ENCODE measurements at places on chromosomes 1 and 21.

DNA sequence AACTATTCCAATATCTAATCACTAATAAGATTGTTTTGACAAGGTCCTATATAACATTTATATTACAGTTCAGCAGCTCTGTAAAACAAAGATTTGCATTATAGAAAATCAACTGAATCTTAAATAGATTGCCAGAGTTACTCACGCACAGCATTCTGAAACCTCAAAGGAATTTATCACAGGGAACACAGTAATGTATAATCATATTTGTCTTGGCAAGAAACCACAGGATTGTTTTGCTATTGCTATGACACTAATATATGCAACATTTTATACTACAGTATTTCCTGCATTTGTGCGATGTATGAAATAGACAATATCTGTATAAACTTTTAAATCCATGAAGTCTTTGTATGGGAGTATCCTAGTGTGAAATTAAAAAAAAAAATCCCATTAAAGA, 101.4 kb downstream of the PLPPR5 start:
- DNase-seq, result no peak

DNA sequence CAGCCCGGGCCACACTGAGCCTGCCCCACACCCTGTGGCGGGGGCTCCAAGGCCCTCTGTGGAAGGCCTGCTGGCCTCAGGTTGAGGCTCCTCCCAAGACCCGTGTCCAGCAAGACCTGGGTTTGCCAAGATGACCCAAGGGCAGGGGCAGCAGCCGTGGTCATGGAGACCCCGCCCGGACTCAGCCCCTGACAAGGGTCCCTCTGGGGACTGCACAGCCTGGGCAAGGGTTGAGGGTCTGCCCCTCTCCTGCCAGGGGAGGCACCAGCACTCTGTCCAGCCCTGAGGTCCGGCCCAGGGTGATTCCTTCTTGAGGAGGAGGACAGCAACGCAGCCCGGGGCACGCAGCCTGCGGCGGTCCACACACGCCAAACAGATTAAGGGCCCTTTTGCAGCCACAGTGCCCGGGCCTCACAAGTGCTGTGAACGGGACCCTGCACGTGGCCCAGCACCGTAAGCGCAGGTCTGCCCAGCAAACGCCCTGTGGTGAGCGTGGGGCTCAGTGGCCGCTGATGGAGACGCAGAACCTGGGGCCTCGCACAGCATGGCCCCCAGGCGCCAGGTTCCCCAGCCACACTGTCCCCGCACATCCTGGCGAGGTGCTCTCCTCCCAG, 3.4 kb downstream of the SPATC1L start:
- no peak for DNase-seq

DNA sequence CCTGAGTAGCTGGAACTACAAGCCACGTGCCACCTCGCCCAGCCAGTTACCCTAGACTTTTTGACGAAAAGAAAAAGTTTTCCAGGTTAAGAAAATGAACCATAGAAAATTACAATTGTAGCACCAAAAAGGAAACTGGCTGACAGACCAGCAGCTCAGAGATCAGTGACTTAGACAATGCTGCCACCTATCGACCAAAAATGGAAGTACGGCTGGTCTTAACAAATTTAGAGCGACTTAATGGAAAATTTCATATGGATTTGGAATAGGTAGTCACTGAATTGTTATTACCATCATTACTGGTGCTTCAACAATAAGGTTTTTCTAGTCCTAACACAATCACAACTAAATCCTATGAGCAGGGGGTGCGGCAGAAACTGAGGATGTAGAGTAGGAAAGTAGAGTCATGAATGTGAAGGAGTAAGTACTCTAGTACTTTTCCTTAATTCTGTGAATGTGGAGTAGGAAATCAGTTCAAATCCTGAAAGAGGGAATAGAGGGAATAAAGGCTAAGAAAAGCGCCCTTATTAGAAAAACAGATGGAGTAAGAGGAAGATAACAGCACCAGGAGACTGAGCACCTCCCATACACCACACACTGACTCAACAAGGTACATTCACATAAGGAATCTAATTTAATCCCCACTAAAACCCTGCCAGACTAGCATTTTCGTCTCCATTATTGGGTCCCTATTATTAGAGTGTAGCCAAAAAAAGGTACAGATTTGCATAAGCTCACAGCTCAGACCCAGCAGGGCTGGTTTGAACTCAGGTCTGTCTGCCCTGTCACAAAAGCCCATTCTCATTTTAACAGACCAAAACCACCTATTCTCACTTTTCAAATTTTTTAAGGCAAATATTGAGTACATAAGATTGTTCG, 37.9 kb upstream of the MGST3 start:
- no peak for DNase-seq

GRCh38 chr1:115291741-115292140, 46.3 kb downstream of the NGF start:
- no peak for DNase-seq

- no peak for DNase-seq
These were observed 4.0 kb upstream of the HLX start for GRCh38 chr1:220875260-220875659.

DNA sequence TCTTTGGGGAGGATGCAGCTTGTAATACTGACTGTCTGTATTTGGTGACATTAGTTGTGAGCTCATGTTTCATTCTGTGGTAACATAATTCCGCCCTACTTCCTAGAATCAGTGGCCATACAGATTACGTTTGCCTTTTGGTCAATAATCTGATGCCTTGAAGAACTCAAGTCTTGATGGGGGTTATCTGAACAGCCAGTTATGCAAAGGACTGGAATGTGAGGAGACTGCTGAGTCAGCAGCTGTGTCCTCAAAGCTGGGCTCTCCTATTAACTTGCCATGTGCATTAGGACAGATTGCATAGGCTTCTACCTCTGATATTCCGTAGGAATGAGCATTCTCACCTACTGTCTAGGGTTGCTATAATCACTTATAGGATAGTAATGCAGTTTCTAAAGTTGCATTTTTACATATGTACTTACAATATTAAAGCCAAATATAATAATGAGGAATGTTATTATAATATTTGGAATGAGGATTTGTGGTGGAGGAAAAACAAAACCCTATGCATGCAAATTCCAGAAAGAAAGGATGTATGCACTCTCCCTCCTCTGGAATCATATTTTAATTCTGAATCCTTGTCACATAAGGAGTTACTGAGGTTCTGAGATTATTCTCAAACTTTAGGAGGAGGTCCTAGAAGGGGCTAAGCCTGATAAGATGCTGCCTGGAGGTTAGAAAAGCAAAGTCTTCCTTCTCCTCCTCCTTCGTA, 116.0 kb downstream of the NOS1AP start:
- no peak for DNase-seq

- DNase-seq, result no peak
These were observed 673 bp downstream of the CD46 start for GRCh38 chr1:207752456-207752998.

DNA sequence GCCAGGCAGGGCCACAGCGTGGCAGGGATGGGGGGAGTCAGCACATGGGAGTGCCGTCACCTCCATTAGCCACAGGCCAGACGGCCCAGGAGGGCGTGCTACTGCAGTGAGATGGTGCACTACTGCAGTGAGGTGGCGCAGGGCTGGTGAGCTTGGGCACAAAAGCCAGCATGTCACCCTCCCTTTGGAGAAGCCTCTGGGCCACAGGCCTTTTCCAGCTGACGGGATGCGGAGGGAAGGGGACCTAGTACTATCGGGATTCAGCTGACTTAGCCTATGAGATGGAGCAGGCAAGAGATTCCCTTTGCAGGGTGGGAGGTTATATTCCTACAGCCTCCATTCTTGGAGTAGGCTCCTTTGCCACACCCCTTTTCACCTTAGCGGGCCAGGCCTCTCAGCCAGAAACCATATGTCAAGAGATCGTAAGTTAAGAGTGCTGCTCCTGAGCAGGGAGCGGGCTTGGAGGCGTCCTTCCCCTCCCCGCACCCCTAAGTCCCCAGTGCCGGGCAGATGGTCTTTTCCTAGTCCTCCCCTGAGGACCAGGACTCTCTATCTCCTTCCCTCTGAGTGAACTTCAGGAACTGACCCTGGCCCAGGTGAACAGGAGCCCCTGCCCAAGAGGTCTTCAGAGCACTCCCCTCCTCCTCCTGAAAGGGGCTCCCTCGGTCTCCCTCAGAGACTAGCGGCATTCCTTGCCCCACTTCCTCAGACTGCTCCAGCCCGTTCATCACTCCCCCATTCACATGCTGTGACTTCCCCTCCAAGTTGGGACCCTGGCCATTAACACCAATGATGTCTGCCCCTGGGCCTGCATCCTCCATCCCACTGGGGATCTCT, 8.2 kb downstream of the NES start:
- DNase-seq, result no peak

DNA sequence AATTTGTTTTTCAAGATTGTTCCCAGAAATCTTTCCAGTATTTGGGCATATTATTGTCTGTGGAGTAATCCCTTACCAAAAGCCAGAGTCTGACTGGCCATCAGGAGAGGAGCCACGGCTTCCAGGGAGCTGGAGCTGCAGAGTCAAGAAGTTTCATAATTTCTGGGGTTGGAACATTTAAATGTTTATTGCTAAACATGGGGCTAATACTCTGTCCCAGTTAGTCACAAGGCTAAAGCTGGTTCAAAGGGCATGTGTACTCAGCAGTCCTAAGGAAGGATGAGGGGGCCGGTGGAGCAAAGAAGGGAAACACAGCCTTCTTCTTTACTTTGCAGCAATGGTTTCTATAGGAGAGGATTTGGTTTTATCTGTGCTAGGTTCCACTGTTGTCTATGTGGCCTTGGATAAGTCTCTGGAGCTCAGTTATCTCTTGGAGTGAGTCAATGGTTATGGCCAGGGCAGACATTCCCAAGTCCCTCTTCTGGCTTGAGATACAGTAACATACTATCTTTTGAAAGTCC, 9.5 kb downstream of the DENND2D start:
- DNase-seq, result no peak

- no peak for DNase-seq
These were observed 149.7 kb downstream of the KAZN start for GRCh38 chr1:14748151-14748550.

DNA sequence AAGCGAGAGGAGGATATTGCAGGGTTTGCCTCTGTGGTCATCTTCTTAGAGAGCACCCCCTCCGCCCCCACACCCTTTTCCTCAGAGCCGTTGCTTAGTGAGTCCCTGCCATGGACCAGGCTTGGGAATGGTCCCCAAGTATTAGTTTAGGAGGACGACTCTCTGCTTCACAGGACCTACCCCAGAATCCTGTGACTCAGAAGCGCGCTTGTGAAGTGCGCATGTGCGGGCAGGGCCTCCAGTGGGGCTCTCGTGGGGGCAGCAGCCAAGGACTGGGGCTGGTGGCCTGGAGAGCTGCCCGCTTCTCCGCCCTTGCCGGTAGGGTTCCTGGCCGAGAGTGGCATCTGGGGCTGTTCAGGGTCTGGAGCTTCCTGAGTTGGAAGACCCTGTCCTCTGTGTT, 37.3 kb upstream of the HMGN1 start:
- no peak for DNase-seq
